ENCODE measurements at places on chromosomes 13 and 19.

GRCh38 chr19:35476149-35476548, 14.1 kb downstream of the KRTDAP start:
- DNase-seq: no peak

DNA sequence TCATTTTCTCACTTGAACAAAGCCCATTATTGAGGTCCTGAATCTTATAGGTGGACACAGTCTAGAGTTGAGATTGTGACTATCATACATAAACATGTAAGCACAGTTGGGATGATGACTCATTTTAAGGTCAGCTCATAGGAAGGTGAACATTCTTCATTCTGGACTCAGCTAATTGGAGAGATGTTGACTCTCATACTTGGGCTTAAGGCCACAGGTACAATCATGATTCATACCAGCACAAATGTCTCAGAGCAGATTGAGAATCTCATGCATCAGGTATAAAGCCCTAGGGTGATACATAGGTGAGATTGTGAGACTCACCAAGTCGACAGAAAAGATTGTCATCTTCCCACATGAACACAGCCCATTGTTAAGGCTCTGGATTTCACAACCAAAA, 62.3 kb upstream of the ZNF724 start:
- DNase-seq: no peak

- DNase-seq: peak; percentile 57
These were observed 223.9 kb downstream of the LHFPL6 start for GRCh38 chr13:39379118-39379517.

- no peak for DNase-seq
These were observed 2.0 kb downstream of the FBL start for GRCh38 chr19:39843919-39844793.

DNA sequence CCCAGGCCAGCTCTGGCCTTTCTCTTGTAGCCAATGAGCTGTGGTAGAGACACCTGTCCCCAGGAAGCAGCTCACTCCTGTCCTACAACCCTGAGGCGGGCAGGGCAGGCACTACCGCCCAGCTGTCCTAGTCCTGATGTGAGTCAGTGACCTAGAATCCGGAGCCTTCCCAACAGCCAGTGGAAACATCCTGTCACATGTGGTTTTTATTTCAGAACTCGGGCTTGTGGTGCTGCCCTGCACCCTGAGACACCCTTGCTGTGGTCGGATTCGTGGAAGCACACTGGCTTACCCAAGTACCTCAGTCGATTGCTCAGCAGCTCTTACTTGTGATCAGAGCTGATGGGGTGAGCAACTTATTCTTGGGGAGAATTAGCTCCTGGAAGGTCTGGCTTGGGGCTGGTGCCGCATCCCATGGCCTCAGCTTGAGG, 83.6 kb upstream of the ARHGEF7 start:
- no peak for DNase-seq

- no peak for DNase-seq
These were observed 85.2 kb downstream of the EDNRB start for GRCh38 chr13:77833331-77833863.
